Activated CD4-positive, CD25-positive, alpha-beta regulatory T cell treated with anti-CD3 and anti-CD28 coated beads, Interleukin-2, amount 50 U/mL, for 16 hours (primary cell): ENCODE measurements at places on chromosomes 6 and 20.

DNA sequence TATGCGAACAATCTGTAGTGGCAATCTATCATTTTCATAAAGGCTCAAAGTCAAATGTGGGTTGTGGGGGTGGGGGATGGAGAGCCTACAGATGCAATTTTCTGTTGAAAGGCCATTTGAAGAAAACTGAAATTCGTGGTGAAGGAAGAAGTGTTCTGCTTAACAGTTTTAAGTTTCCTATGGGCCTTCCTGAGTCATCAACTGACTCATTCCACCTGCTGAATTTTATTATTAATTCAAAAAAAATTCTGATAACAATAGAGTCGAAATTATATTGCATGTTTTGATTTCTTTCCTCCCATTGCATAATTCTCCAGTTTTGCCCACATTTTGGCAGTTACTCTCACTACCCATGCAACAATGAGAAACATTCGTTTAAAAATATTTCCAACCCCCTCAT lies 622.3 kb upstream of the ARID1B start:
- no peak for DNase-seq

GRCh38 chr6:22134308-22134707 lies 162.5 kb downstream of the PRL start:
- DNase-seq = no peak

DNA sequence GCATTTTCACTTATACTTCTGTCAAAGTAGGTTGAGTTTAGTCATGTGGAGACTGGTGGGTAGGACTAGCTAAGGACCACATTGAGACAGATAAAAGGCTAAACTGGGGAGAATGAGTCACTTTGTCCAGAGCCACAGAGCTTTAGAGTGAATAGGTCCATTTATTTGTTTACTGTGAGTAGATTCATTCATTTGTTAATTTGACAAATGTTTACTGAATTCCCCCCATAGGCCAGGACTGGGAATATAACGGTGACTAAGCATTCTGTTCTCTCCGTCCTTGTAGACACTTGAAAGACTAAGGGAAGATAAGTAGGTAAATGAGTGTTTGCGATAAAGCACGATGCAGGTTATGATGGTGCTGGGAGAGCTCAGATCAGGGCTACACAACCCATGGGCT lies 699.7 kb upstream of the ID4 start:
- DNase-seq = no peak

- DNase-seq = no peak
Measured at GRCh38 chr20:38497246-38497935, 24.7 kb downstream of the RALGAPB start.

GRCh38 chr20:49513517-49513916 lies 31.0 kb upstream of the KCNB1 start:
- DNase-seq = no peak
